ENCODE measurements at places on chromosomes 6 and 20.

DNA sequence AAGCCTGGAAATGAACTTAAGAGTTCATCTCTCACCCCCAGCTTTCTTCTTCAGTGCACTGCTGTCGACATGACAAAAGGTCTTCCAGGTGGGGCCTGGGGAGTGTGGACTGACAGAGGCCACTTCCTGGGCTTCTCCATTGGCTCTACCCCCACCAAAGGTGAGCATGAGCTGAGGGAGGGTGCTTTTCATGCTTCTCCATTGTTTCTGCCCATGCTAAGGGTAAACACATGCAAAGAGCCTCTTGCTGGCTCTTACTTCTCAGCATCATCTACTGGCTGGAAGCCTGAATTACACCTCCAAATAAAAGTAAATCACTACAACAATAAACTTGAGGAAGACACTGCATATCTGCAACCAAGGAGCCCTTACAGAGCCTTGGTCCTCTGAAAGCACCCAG is 227.2 kb downstream of the EPM2A start:
- no peak for DNase-seq

- DNase-seq = no peak
Observed at GRCh38 chr6:170506446-170506845, 46.7 kb downstream of the PSMB1 start.

GRCh38 chr6:159099961-159100360 is 55.2 kb upstream of the TAGAP start:
- DNase-seq = no peak

- DNase-seq = no peak
Observed at GRCh38 chr20:9756660-9757059, 82.2 kb downstream of the PAK5 start.

- no peak for DNase-seq
Observed at GRCh38 chr6:90449311-90449710, 137.6 kb downstream of the MAP3K7 start.

GRCh38 chr6:36297051-36297450 is 27.2 kb downstream of the PNPLA1 start:
- DNase-seq = no peak

DNA sequence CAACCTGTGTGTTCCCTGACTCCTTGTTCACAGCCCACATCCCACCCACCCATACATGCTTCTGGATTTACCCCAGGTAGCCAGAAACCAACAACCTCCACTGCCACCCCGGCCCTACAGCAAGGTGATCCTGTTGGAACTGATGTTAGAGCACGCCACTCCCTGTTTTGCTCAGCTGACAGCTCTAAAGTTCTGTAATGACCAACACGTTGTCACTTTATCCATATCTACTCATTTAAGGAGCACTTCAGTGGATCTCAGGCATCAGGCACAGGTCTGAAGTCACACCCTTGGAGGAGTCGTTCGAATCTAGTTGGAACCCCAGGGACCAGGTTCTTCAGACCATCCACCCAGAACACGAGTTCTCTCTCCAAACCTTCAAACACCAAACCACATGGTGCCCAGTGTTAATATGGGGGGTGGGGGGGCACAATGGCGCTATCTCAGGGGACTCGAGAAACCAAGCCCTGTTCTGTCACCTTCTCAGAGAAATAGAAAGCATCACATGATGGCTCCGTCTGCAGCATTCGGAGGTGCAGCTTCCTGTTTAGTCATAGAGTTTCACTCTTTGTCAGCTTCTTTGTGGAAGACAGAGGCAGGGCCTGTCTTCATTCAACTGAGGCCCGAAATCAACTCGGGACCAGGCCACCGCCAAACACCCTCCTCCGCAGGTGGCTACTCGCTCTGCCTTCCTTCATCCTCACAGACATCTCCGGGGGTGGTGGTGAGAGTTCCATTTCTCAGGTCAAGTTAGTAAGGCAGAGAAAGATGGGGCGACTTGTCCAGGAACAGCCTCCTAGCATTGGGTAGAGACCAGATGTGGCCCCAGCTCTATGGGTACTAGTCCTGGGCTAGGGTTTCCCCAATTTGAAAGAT is 142.2 kb downstream of the NFATC2 start:
- peak; percentile 88 for DNase-seq

- DNase-seq = no peak
Observed at GRCh38 chr6:136424450-136424849, 125.8 kb downstream of the MAP7 start.

GRCh38 chr6:149906405-149906804 is 8.5 kb upstream of the RAET1E start:
- no peak for DNase-seq

DNA sequence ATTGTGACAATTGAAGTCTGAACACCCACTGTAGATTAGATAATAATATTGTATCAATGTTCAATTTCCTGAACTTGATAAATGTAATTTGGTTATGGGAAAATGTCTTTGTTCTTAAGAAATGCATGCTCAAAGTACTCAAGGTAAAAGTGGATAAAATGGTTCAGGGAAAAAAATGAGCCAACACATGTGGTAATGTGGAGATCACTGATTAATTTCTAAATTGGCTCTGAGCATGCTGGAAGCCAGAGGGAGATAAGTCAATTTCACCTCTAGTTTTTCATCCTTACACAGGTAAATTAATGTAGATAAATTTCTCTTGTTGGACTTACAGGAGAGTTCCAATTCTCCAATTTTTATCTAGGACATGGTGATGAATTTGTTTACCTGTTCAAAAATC is 8.0 kb upstream of the COMMD7 start:
- no peak for DNase-seq

DNA sequence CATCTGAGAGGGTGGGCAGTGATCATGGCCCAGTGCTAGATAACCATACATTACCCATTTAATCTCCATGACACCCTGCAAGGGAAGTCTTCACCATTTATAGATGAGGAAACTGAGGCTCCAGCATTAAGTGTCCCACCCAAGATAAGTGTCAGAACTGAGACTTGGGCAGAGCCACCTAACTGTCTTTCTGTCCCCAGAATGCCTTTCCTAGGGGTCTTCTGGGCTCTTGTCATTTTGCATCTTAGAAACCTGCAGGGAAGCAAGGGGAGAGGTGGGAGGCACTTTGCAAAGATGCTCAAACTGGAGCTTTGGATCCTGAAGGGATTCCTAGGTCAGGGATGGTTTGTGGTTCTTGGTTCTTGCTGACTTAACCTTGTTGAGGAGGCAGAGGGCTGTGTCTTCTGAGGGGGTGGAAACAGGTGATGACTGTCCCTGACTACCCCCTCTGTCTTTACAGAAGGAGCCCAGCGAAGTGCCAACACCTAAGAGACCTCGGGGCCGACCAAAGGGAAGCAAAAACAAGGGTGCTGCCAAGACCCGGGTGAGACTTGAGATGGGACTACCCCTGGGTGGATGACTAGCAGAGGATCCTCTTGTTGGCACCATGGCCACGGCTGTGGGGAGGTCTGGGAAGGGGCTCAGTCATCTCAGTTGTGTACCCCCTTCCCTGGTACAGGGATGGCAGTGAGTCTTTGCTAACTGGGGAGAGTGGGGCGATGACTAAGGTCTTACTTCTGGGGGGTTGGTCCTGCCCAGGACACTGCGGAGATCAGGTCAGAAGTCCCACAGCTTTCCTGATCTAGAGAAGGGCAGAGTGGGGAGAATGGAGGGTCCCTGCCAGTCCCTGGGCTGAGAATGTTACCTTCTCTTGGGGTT is 5.8 kb downstream of the HMGA1 start:
- no peak for DNase-seq

DNA sequence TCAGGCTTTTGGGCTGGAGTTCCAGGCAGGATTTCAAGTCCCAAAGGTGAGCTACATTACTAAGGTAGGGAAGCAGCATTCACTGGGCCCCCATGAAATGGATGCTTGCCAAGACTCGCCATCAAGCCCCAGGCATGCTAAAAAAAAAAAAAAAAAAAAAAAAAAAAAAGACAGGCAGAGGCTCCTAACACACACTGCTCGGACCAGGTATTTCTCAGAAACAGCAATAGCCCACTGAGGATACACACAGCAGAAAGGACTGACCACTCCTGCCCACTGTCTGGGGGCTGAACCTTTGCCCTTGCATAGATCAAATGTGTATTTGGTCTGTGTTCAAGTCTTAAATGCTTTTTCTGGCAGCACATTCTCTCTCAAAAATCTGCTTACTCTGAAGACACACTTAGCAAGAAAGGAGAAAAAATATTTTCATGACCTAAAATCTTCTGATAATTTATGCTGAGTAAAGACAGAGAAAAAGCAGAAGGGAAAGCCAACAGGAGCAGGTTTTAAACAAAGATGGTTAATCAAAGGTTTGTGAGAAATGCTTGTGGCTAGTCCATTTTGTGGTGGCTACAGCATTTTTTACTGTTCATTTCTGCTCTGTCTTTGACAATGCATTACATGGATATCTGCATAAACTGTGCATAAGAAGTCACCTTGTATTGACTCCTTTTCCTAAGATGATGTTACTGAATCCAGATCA is 37.9 kb upstream of the BEND6 start:
- no peak for DNase-seq

GRCh38 chr6:135990439-135990838 is 138.9 kb downstream of the PDE7B start:
- no peak for DNase-seq

- peak; percentile 63 for DNase-seq
Observed at GRCh38 chr6:148146717-148147462, 195.7 kb upstream of the SASH1 start.

DNA sequence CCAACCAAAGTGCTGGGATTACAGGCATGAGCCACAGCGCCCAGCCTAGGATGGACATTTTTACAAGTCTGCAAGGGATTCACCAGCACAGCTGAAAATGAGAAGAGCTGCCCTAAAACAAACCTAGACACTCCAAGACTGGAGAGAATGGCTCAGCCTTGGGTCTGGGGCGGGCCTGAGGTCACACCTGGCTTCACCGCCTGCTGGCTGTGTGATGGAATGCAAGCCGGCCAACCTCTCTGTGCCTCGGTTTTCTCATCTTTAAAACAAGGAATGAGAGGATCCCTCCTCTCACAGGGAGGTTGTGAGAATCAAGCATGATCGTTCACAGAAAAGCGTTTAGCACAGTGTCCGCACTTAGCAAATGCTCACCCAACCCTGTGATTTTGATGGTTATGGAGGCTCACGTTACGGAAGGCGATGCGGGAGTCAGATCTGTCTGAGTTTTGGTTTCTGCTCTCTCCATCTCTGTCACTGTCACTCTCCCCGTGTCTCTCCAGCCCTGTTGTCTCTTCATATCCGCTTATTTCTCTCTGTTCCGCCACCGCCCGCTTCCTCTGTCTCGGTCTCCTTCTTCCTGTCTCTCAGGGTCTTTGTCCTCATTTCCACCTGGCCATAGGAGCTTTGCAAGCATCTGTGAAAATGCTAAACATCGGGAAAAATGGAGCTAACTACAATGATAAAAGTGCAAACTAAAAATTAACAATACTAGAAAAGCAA is 47.6 kb downstream of the CEBPB start:
- DNase-seq = no peak

- DNase-seq = no peak
Observed at GRCh38 chr6:42704251-42704936, 18.0 kb downstream of the PRPH2 start.

GRCh38 chr6:92069781-92070180 is 1349.6 kb downstream of the EPHA7 start:
- DNase-seq = no peak

DNA sequence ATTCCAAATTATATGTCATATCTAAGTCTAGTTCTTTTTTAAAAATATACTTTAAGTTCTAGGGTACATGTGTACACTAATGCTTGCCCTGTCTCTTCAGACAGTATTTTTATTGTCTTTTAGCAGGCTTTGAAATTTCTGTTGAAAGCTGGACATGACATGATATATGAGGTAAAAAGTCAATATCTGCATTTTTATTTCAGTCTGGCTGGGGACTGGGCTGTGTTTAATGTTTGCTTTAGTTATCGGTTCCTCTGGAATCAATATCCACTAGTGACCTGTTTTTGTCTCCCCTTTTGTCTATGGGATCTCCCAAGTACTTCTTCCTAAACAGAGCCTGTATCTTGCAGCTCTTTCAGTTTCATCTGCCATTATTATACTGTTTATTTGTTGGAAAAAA is 786.2 kb upstream of the GJE1 start:
- DNase-seq = no peak

DNA sequence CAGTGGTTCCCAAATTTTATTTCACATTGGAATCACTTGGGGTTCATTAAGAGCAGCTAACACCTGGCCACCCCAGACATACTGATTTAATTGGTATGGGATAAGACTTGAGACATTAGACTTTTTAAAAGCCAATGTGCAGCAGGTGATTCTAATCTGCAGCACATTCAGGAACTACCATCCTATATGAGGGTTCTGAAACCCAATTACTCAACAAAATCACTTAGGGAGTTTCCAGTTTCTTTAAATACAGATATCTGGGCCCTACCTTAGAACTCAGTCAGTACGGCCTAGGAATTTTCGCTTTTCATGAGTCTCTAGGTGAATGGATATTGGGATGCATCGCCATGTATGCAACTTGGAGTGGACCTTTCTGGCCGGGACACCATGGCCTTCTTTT is 24.0 kb upstream of the L3MBTL3 start:
- DNase-seq = no peak

DNA sequence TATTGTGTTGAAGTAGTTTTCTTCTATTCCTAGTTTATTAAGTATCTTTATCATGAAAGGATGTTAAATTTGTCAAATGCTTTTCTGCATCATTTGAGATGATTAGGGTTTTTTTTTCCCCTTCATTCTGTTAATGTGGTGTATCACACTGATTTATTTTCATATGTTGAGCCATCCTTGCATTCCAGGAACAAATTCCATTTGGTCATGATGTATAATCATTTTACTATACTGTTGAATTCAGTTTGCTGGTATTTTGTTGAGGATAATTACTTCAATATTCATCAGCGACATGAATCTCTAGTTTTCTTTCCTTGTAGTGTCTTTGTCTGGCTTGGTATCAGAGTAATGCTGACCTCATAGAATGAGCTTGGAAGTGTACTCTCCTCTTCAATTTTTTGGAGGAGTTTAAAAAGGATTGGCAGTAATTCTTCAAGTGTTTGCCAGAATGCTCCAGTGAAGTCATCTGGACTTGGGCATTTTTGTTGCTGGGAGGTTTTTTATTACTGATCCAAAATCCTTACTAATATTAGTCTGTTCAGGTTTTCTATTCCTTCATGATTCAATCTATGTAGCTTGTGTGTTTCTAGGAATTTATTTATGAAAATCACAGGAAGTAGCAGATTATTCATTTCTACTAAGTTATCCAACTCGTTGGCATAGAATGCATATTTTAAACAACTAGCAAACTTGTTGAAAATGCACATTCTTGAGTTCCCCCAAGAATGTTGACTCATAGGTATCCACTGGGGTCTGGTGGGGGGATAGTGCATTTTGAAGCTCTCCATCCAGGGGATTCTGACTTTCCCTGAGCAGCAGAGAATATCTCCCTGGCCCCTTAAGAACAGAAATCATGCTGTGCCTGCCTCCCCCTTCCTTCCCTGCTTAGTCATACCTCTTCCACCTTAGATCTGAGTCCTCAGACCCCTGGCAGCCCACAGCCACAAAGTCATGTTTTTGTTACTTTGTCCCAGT is 187.1 kb downstream of the BMP7 start:
- no peak for DNase-seq
